NCI-H1092 (cell line): ENCODE measurements at places on chromosomes 1 and 21.

DNA sequence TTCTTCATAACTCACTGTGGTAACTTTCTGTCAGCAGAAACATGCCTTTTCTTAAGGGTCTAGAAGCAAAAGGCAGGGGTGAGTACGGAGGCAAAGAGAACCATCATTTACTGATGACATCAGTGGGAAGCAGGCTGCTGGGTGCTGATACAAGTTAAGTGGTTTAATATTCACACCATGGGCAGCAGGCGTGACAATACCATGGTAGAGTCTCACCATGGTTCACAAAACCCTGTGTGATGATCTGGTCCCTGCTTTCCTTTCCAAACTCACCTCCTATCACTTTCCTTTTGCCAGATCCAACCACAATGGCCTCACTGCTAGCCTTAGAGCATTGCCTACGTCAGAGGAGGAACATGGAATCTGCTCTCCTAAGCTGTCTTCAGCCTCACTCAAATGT is 8.7 kb downstream of the MAB21L3 start:
- DNase-seq, result no peak

GRCh38 chr1:229599218-229599954 is 26.5 kb downstream of the TAF5L start:
- no peak for DNase-seq

DNA sequence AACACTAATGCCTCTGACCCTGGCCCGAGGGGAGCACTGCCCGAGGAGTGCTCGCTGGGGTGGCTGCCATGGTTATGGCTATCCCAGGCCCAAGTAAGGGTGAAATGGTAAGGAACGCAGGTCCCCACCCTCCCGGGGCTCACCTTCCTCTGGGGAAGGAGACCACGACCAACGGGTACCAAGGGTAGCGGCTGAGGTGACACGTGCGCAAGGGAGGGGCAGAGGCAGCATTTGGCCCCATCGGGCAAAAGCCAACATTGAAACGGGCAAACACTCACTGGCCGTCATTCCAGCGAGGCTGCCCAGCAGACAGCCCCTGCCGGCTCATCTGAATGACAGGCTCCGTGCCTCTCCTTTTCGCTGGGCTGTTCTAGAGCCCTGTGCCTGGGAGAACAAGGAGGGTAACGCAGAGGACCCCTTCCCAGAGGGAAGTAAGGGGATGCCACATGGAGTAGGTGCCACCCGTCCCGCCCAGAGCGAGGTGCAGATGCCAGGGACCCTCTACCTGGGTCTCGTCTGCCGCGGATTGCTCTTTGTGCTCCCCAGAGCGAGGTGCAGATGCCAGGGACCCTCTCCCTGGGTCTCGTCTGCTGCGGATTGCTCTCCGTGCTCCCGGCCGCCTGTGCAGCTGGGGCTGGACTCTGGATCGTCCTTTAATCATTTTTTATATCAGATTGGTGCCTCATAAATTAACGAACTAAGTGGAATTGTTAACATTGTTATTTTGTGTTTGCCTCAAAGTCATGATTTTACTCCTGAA is 16.2 kb downstream of the ACTRT2 start:
- no peak for DNase-seq

DNA sequence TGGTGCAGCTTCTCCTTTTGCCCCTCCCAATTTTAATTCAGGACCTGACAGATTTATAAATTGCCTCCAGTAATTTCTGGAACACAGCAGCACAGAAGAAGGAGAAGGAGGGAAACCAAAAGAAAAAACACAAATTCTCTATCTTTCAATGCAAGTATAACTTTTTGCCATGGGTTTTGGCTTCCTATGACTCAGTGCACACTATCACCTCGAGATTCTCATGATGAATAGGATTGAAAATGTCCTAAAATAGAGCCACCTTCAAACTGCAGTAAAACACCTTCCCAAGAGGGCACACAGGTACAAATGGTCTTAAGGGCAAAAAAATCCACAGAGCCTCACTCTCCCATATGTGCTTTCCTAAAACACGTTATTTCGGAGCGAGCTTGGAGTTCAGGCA is 113.6 kb downstream of the HLCS start:
- DNase-seq, result no peak

DNA sequence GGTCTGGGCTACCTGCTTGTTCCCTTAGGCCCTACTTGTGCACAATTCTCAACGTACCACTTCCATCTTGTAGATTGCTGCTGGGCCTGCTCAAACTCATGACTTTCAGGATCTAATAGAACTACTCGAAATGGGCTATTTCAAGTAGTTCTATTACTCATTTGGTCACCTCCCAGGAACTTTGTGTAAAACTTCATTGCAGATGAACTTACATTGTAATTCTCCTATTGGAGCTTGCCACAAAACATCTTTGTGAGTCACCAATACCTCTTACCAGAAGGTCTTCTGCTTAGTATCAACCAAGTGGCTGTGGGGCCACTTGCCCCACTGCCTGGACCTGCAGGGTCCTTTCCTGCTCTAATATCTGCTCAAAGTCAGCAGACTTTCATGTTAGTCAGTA is 10.7 kb upstream of the MYOCOS start:
- no peak for DNase-seq

- DNase-seq, result no peak
Observed at GRCh38 chr1:240784776-240785175, 172.8 kb upstream of the GREM2 start.

DNA sequence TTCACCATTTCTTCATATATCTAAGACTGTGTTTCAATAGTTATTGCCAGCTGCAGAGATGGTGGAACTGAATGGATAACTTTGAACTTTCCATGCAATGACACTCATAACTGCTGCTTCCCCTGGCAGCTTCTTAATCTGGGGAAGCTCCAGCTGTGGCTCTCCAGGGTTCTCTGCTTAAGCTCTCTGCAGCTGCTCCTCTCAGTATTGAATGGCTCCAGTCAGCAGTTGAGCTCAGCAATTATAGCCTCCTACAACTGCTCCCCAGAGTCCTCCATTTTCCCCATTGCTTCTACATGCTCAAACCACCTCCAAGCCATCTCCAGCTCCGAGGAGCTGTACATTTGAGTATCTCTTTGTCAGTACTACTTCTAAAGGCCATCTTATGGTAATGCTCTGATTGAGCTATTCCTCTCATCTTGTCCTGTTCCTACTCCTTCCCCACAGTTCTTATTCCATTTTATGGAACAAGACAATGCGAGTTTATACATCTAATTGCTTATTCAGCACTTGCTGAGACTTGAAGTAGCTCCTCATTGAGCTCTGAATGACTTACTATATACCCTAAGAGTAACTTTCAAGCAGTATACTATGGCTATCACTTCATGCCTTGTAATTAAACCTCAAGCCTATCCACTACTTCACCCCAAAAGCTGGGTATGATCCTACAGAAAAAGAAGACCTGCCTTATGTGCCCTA is 362.4 kb downstream of the NEGR1 start:
- DNase-seq, result no peak

DNA sequence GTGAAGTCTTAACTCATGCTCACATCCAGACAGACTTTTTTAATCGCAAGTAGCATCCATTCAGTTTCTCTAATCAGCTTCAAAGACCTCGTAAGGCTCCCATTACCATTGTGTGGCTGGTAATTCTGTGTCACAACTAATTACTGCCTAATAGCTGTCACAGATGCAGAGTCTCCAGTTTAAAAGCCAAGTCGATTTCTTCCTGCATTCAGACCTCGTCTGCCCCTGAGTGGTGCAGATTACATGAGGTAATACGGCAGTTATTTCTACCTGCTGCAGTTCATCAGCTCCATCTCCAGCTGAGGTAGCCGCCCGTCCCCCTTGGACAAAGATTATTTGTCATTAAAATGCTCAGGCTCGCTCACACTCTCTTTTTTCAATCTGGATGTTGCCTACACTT is 34.4 kb upstream of the OLIG2 start:
- no peak for DNase-seq

DNA sequence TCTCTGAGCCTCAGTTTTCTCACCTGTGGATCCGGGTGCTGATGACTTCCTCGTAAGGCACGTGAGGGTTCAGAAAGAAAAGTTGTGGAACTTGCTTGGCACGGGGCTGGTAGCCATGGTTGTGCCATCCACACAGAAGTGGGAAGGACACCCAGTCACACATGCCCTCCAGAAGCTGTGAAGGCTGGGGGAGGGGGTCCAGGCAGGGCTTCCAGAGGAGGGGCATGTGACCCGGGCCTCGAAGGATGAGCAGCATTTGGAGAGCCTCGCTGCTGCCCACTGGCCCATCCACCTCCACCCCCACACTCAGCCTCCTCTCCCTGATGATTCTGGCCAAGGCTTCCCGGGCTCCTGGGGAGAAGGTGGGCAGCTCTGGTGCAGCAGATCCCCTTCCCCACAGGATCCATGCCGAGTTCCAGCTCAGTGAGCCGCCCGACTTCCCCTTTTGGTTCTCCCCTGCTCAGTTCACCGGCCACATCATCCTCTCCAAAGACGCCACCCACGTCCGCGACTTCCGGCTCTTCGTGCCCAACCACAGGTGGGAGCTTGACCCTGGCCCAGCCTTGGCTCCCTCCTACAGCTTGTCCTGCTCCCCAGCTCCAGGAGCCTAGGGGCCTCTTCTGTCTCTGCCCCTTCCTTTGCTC is 9.4 kb downstream of the SELENON start:
- DNase-seq, result no peak

GRCh38 chr1:185239861-185240260 is 77.2 kb downstream of the IVNS1ABP start:
- no peak for DNase-seq

- no peak for DNase-seq
Observed at GRCh38 chr1:11543392-11543791, 64.4 kb downstream of the DISP3 start.
